ENCODE measurements at places on chromosomes 5 and 9.
A peak's percentile ranks its signal among the peaks of the same experiment; 100 is the strongest.

GRCh38 chr5:177029498-177029897, 7.0 kb downstream of the ZNF346 start:
- DNase-seq, result no peak

- no peak for DNase-seq
Observed at GRCh38 chr5:88470745-88471144, 202.1 kb upstream of the TMEM161B start.

DNA sequence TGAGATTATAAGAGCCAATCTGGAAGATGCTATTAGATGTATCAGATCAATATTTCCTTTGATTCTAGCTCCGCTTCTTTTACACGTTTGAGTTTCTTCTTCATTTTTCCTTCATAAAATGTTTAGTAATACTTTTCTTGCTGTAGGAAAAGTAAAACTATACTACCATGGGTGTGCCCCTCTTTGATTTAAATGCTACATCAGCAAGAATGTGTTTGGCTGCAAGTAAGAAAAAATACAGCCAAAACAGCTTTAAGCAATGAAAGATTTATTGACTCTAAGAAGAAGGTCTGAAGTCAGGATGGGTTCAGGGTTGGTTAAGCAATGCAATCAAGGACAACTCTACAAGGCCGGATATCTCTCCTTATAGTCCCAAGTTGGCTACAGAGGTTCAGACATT, 126.4 kb downstream of the KCTD16 start:
- no peak for DNase-seq

DNA sequence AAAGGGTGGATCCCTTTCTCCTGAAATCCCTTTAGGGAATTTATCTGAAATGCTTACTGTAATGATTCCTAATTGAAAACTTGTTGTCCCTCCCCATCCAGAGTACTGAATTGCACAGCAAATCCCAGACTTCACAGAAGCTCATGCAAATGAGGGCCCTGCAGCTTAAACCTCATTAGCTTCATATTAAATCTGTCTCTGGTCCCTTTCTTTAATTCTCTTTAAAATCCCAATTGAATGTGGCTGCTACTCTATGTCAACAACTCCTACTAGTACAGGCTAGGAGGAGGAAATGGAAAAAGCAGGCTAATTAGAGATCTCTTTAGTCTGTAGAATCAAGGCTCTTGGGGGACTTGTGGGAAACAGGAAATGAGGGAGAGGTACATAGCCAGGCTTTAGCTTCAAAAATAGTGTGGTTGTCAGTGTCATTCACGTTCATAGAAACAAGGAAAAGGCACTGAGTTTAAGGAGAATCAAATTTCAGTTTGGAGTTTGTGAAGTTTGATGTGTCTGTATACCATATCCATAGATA, 191.3 kb upstream of the PRDM9 start:
- no peak for DNase-seq

- DNase-seq, result no peak
Observed at GRCh38 chr5:170028124-170028523, 47.8 kb upstream of the INSYN2B start.

- DNase-seq, result no peak
Observed at GRCh38 chr5:158390577-158390976, 531.6 kb upstream of the CLINT1 start.

- DNase-seq, result no peak
Observed at GRCh38 chr5:178418031-178418430, 172.2 kb downstream of the COL23A1 start.

DNA sequence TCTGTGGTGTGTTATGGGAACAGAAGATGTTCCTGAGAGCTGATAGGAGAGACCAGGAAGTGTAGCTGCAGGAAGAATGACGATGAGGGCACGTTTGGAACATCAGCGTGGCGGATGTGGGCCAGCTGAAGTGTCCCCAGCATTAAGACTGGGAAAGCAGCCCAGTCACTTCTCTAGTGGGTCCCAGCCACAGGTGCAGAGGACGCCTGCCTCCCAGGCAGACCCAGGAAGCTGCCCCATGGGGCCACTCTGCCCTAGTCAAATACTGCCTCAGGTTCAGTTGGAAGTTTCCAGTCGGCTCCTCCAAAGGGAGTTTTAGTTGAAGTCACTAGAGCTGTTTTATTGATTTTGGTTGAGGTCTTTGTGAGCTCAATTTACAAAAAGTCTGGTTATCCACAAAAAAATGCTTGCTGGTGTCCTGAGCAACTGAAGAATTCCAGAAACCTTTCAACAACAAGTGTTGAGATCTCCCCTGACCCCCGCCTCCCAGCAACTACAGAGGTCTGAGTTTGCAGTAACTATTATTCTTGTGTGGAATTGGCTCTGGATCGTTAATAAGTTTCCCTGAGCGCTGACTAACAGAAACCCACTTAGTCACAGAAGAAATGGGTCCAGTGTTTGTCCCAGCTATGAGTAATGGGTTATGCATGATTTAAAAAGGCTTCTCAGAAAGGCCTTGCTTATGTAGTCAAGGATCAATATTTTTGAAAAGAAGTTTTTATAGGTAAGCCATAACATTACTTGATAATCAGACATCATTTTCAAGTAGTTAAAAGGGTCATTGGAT, 294.1 kb downstream of the FANCC start:
- DNase-seq, result peak; percentile 62

GRCh38 chr5:72093824-72094223, 13.5 kb upstream of the MAP1B start:
- no peak for DNase-seq

DNA sequence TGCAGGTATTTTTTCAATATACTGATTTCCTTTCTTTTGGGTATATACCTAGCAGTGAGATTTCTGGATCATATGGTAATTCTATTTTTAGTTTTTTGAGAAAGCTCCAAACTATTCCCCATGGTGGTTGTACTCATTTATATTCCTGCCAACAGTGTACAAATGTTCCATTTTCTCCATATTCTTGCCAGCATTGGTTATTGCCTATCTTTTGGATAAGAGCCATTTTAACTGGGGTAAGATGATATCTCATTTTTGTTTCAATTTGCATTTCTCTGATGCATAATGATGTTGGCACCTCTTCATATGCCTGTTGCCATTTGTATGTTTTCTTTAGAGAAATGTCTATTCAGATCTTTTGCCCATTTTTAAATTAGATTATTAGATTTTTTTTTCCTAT, 85.6 kb upstream of the FST start:
- no peak for DNase-seq

DNA sequence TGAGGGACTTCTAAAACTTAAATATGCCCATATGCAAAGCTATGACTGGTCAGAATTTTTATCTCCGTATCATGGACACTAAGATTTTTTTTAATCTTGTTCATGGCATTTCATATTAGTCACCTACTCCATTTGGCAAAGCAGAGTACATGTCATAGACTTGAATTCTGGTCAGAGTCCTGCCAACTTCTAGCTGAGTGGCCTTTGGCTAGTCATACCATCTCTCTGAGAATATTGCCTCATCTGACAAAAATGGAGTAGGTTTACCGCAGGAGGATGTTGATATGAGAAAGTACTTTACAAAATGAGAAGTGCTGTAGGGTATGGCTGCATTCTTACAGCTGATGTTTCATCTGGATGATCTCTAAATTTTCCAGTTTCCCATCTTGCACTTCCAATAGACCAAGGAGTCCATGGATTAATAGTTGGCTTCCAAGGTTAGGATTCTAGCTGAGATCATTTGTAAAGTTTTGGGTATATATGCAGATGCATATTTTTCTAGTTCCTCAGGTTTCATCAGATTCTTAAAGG, 150.8 kb upstream of the NR3C1 start:
- DNase-seq, result no peak

DNA sequence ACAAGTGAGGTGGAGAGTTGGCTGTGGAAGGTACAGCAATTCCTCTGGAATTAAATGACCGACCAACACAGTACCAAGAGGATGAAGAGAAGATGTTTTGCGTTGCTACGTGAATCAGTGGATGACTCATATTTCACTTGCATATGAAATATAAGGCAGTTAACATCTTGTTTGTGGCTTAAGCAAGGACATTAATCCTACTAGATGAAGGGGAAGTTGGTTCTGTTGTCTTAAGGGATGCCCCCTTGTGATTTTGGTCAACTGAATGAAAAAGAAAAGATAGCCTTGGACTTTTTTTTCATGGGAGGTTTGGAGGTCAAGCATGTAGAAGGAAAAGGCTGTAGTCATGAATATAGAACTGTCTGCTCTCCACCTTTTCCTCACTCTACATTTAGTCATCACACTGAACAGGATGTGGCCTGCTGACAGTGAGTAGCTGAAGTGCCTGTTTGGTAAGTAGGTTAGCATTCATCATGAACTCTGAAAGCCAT, 33.9 kb downstream of the VLDLR start:
- DNase-seq, result no peak

GRCh38 chr5:135013947-135014570, 20.0 kb downstream of the PITX1 start:
- DNase-seq, result peak; percentile 69

DNA sequence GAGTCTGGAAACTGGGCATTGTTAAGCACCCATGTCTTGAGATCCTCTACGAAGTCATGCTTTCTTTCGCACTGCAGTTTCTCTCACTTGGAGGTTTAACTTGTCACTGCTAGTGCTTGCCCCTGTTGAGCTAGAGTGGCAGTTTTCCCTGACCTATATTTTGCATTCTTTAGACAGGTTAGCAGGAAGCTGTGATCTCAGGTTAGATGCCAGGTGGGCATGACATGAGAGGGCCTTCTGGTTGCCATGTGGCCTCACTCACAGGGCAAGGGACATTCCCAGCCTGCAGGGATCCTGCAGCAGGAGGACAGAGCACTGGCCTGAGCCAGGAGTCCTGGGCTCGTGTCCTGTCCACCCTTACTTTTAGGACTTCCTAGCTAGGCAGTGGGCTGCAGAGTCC, 28.6 kb downstream of the SLC36A1 start:
- DNase-seq, result no peak

GRCh38 chr9:129598089-129598596, 22.8 kb downstream of the C9orf50 start:
- no peak for DNase-seq

- DNase-seq, result no peak
Observed at GRCh38 chr5:19241690-19242089, 746.3 kb downstream of the CDH18 start.

GRCh38 chr9:19922476-19923118, 133.8 kb upstream of the SLC24A2 start:
- peak; percentile 34 for DNase-seq

GRCh38 chr9:95096381-95096780, 221.1 kb downstream of the FANCC start:
- DNase-seq, result no peak

- DNase-seq, result no peak
Observed at GRCh38 chr5:171980792-171981191, 25.6 kb downstream of the FBXW11 start.

- DNase-seq, result peak; percentile 28
Observed at GRCh38 chr5:159105145-159106053, 5.7 kb upstream of the EBF1 start.

- DNase-seq, result no peak
Observed at GRCh38 chr9:71210326-71210725, 88.9 kb upstream of the TRPM3 start.

GRCh38 chr9:17799369-17799768, 220.5 kb downstream of the SH3GL2 start:
- no peak for DNase-seq

- DNase-seq, result no peak
Observed at GRCh38 chr5:145743396-145744061, 91.6 kb downstream of the PRELID2 start.

- DNase-seq, result no peak
Observed at GRCh38 chr5:98905857-98906688, 22.7 kb downstream of the CHD1 start.

GRCh38 chr9:131287359-131287758, 2.2 kb upstream of the PLPP7 start:
- no peak for DNase-seq

DNA sequence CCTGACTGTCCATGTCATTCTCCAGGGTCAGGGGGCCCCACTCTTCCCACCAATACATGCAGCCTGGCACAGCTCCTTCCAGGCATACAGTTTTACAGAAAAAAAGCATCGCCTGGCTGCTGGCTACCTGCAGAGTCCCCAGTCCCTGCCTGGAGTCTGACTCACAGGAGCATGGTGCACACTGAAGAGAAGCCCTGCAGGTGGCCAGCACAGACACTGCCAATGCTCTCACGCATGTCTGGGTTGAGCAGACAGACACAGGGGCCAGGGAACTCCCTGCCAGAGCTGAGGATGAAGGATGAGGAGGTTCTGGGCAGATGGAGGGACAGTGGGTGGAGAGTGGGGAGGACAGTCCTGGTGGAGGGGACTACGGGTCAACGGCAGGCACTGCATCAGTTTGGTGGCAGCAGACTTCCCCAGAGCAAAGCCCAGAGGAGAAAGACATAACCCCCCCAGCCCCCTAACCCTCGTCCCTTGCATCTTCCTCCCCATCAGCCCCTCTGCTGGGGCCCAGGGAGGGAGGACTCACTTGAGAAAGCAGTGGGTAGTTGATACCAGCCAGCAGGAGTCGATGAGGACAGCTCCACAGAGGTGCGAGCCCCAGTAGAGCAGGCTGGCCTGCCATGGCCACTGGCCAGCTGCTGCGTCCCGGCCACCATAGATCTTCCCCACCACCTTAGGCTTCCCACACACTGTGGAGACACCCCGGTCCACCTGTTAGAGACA, 72.9 kb upstream of the SPTLC1 start:
- no peak for DNase-seq

DNA sequence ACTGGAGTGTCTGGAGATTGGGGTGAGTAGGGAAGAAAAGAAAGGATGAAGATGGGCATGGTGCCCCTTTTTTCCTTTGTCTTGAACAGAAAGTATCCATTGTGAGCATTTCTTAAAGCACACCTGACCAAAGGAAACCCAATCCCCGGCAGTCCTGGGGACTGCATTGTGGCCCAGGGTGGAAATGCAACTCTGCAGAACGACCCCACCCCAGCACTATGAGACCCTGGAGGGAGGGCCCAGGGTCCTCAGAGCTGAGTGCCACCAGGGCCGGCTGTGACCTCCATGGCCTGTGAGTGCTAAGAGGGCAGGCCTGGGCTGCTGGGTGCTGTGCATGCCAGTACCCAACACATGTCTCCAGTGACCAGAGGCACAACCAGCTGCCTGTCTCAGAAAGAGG, 18.5 kb downstream of the EEIG1 start:
- DNase-seq, result no peak

DNA sequence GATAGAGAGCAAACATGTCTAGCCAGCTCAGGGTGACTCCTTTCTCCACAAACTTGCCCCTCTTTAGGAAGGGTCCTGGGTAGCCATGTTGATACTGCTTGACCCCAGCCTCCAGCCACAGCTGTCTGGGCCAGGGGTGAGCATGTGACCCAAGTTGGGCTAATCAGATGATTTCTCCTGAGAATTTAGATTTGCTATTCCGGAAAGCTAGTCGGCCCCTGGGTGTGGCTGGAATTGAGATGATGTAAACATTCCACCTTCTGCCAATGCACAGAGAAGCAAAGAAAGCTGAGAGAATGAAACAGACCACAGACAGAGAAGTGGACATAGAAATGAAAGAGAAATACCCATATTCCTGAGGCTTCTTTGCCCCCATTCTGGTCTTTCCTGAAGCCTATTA, 17.8 kb upstream of the B4GALT1 start:
- DNase-seq, result peak; percentile 43

GRCh38 chr9:9855177-9856078, 757.4 kb downstream of the PTPRD start:
- no peak for DNase-seq

GRCh38 chr5:143229426-143229895, 174.0 kb downstream of the NR3C1 start:
- no peak for DNase-seq

GRCh38 chr9:121979736-121980135, 113.4 kb downstream of the TTLL11 start:
- no peak for DNase-seq
